Common myeloid progenitor, CD34-positive (primary cell): ENCODE measurements at places on chromosomes 11 and 22.

GRCh38 chr11:63375434-63375833 lies 5.8 kb downstream of the SLC22A9 start:
- DNase-seq: peak; percentile 38

DNA sequence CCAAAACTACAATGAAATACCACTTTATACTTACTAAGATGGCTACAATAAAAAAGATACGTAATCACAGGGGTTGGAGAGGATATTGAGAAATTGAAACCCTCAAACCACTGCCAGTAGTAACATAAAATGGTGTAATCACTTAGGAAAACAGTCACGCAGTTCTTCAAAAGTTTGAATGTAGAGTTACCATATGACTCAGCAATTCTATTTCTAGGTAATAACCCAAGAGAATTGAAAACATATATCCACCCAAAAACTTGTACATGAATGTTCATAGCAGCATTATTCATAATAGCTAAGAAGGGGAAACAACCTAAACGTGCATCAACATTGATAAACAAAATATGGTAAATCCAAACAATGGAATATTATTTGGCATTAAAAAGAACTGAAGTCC lies 24.4 kb upstream of the PSMA1 start:
- DNase-seq: no peak

- no peak for DNase-seq
These were observed 51.8 kb downstream of the SLC22A12 start for GRCh38 chr11:64642871-64643255.

DNA sequence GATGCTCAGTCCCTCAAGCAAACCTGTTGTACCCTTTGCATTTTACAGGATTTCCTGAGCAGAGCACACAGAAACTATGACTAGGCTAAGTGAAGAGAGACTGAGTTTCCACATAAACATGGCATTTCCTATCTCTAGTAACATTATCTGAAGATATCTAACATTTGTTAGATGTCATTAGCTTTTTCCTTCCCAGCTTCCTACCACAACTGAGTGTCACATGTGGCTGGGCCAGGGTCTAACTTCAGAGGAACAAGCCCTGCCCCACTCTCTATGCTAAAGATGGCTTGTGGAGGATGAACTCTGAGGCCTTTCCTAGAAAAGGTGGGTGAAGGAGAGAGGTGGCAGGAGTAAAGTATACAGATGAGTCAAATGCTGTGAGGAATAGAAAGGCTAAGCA lies 16.5 kb downstream of the C22orf42 start:
- DNase-seq: no peak

- DNase-seq: no peak
These were observed 75.0 kb downstream of the SCN3B start for GRCh38 chr11:123579482-123579812.

DNA sequence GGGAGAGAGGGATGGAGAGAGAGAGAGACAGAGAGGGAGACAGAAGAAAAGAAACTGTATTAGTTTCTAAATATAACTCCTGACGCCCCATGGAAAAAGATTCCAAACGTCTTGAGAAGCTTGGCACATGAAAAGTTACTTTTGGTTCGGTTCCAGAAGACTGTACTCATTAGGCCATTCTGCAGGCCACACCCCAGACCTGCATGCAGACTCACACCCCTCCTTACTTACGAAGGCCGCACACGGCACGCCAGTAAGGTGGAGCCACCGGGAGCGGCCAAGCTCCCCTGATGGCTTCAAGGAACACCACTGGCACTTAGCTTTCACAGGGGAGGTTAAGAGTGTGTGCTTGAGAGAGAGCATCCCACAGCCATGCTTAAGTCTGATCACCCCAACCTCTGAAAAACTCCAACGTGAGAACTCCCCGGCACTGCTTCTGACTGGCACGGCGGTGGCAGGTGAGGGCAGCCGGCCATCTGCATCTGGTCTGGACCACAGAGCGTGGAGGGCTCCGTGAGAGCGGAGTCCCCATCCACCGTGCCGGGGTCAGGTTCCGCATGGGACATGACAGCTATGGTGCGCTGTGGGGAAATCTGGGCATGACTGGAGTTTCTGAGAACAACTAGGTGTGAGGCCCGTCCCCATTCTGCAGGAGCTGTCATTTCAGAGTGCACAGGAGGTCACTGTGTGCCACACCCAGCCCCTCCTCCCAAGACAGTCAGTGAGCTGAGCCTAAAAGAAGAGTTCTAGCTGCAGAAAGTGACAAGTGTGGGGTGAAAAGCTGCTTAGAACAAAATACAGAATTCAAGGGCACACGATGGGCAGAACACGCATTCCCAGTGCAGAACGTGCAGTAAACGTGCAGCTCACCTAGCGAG lies 62.4 kb downstream of the MYH9 start:
- no peak for DNase-seq

DNA sequence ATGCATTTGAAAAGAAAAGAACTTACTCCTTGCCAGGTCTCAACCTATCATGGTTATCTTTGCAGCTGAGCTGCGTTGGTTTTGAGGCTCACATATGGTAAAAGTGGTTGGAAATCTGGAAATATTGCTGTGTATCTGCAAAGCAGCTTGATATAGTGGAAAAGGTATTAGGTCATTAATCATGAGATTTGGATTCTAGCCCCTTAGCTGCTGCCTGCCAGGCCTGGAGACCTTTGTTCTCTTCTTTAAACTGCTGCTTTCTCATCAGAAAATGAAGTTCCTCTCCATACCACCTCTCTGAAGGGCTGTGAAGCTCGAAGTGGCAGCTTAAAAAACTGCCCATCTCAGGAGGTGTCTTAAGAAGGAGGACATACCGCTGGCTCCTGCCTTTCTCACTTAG lies 5.7 kb downstream of the PPARA start:
- no peak for DNase-seq

- DNase-seq: peak; percentile 79
These were observed 53.1 kb upstream of the GRK2 start for GRCh38 chr11:67213178-67213621.

DNA sequence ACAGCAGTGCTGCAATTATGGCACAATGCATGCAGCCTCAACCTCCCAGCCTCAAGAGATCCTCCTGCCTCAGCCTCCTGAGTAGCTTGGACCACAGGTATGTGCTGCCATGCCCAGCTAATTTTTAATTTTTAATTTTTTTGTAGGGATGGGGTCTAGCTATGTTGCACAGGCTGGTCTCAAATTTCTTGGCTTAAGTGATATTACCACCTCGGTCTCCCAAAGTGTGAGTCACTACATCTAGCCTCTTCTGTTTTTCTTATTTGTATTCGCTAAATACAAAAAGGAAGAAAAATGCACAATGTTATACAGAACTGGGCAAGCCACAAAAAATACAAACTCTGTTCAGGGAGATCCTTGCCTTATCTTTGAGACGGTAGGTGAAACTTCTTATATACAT lies 62.1 kb downstream of the DDI1 start:
- DNase-seq: no peak

DNA sequence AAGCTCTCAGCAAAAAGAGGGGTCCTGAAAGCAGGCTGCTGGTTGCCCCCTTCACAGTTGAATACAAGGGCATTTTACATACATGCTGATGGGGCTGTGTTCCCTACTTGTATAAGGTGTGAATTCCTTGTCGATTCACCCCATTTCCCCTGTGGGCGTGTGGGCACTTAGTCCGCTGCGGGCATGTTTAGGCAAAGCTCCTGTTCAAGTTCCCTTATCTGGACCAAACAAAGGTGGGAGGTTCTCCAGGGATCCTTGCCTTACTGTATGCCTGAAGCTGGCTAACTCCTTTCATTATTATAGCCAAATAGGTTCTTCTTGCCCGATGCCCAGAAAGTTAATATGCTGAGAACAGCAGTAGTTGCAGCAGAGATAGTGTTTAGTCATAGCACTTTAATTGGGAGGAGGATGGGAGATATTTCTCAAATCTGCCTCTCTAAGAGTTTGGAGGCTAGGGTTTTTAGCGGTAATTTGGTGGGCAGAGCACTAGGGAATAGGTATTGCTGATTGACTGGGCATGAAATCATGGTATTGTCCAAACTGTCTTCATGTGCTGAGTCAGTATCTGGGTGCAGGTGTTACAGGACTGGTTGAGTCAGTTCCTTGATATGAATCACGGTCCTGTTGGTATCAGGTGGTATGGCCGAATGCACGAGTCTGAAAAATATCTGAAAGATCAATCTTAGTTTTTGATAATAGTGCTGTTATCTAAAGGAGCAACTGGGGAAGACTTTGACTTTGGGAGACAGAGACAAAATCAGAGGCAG lies 32.7 kb downstream of the METTL15 start:
- DNase-seq: no peak

DNA sequence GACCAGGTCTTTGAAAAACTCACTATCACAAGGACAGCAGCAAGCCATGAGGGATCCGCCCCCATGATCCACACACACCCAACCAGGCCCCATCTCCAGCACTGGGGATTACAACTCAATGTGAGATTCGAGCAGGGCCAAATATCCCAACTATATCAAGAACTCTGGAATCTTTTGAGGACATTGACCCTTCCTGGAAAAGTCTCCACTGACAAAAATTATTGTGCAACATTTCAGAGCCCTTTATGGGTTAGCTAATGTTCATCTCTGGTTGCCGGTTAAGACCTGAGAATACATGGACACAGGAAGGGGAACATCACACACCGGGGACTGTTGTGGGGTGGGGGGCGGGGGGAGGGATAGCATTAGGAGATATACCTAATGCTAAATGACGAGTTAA lies 479.1 kb downstream of the NTM start:
- DNase-seq: no peak

- DNase-seq: no peak
These were observed 100.5 kb downstream of the DSCAML1 start for GRCh38 chr11:117696540-117696939.

DNA sequence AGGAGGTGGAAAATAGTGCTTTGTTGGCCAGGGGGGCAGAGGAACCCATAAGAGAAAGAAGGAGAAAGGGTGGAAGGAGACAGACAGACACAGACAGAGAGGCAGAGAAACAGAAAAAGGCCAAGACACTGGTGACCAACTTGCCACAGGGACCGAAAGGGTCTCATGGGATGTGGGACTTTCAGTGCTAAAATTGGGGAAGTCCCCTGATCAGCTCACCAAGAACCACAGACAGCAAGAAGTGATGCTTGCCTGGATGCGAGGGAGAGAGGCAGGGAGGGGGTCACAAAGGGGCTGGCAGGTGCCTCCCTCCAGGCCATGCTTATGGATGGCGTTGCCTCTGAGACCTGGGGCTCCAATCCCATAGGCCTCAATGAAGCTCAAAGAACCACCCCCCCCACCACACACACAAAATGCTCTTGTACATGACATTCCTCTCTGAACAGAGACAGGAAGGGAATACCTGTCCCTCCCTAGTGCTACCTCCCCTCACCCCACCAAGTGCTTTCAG lies 413.4 kb downstream of the MN1 start:
- DNase-seq: peak; percentile 67

GRCh38 chr11:36108881-36109589 lies 165.2 kb downstream of the LDLRAD3 start:
- DNase-seq: no peak

GRCh38 chr11:114774599-114775361 lies 96.5 kb downstream of the NXPE2 start:
- no peak for DNase-seq

GRCh38 chr11:26749927-26750326 lies 28.1 kb upstream of the SLC5A12 start:
- DNase-seq: no peak

GRCh38 chr11:43904742-43905535 lies 24.3 kb downstream of the ALKBH3 start:
- no peak for DNase-seq

DNA sequence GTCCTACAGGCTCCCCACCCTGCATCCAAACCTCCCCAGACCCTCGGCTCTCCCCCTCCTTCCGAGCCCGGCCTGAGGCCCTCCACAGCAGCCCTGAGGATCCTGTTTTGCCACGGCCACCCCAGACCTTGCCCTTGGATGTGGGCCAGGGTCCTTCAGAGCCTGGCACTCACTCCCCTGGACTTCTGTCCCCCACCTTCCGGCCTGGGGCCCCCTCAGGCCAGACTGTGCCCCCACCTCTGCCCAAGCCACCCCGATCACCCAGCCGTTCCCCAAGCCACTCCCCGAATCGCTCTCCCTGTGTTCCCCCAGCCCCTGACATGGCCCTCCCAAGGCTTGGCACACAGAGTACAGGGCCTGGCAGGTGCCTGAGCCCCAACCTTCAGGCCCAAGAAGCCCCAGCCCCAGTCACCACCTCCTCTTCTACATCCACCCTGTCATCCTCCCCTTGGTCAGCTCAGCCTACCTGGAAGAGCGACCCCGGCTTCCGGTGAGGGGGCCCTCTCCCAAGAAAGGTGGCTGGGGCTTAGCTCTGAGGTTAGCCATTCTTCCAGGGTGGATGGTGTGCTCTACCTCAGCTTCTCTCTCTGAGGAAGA lies 2.9 kb downstream of the INPP5J start:
- DNase-seq: no peak

DNA sequence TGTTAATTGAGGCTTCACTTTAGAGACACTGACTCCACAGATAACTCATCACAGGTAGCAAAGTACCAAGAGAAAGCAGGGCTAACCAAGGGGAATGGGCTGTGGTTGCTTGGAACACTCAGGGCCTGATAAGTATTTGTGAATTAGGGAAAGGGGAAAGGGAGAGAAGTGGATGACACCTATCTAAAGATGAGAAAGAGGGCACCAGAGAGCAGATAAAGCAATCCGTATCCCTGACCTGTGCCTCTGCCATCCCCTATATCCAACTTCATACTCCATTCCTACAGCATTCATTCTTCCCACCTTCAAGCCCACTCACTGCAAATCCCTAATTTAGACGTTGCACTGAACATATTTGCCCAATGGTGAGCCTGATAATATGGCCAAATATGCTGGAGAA lies 43.0 kb upstream of the API5 start:
- no peak for DNase-seq

DNA sequence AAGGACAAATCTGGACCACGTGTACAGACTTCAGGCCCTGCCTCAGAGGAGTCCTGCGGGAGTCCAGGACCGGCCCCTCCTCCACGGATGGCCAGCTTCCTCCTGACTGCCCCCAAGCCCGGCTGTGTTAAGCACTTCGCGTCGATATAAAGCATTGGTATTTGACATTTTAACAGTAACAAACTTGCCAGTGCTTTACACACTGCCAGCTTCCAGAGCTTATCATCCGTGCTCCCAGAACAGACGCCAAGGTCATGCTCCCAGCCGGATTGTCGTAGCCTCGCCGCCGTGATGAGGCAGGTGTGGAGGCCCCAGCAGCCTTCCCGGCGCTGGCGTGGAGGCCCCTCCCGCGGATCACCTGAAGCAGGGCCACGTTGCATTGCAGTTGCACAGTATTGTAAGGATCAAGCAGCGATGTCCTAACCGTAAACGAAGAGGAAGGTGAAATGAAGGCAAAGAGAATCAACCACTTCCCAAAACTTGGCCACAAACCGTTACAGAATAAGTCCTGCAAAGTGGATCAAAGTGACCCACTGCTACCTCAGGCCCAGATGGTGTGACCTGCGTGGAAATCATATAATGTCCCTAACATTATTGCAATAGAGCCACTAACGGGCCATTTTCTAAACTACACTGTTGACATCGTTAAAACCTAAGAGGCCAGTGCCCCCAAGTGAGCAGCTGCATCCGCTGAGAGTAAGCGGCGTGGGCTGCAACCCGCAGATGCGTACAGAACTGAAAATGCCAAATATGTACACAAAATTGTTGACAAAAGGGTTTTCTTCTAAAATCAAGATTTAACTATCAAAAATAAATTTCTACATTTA lies 51.6 kb downstream of the CERK start:
- DNase-seq: peak; percentile 70
